Glutamatergic neuron (in vitro differentiated cells): ENCODE measurements at places on chromosomes 6 and 20.

GRCh38 chr20:36620917-36621316 is 15.3 kb downstream of the RAB5IF start:
- no peak for DNase-seq

DNA sequence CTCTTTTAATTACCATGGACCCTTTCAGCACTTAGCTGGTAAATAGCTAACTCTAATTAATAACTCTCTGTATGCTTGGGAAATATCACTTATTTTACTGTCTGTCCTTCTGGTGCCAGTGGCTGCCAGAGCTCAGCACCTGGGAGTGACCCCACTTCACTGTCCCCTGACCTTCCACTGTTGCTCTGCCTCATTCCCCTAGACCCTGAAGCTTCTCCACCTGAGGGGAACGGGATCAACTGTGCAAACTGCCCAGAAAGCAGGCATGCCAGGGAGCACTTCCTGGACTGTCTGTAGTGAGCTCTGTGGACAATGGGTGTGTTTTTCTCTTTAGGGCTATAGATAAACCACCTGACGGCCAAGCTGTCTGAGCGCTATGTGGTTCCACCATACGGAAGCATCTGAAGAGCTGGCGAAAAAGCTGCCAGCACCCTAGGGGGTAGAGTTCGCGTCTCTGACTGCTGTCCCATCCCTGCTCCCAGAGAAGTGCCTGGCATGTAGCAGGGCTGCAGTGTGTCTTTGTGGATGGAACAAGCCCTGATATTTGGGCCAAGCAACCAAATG is 106.3 kb upstream of the FOXA2 start:
- DNase-seq, result no peak

- DNase-seq, result no peak
These were observed 2.4 kb upstream of the AHCY start for GRCh38 chr20:34305333-34306230.

- DNase-seq, result no peak
These were observed 3.7 kb upstream of the ZUP1 start for GRCh38 chr6:116672306-116672705.

DNA sequence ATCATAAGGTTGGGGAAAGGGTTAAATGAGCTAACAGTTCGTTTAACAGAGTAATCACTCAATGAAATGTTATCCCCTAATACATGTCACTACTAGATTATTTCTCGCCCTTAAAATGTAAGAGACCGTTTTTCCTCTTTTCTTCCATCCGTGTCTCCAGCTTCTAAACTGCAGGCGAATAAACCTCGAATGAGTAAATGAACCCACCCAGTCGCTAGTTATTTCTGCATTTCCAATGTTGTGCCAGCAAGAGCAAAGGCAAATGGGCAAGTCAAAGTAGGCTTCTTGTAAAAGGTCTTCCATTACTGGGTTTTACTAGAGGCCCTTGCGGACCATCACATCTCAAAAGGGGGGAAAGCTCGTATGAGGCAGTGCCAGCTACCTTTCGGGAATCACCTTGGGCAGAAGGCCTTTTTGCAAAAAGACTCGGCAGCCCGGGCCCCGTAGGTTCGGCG is 400 bp upstream of the SMAP1 start:
- DNase-seq, result no peak

DNA sequence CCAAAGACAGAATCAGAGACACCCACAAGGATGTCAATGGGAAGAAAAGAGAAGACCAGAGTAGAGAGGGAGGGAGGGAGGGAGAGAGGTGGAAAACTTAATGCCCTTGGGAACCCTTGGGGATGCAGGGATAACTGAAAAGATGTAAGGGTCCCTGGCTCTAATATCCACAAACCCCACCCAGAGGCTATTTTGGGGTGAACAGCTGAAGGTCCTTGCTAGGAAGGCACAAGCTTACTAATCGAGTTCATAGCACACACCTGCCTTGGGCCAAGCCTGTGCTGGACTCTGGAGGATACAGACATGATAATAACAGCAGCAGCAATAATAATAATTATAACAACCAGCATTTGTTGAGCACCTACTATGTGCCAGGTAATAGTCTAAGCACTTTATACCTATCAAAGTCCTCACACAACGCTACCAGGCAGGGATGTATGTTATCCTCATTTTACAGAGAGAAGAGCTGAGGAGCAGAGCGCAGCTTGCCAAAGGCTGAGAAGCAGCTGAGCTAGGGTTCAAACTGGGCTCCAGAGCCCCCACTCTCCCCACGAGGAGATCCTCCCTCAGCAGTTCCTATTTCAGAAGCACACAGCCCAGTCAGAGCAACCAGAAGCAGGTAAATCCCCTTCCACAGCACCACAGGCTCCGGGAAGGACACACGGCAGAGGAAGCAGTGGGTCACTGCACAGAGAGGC is 174.2 kb downstream of the ANKRD60 start:
- no peak for DNase-seq

DNA sequence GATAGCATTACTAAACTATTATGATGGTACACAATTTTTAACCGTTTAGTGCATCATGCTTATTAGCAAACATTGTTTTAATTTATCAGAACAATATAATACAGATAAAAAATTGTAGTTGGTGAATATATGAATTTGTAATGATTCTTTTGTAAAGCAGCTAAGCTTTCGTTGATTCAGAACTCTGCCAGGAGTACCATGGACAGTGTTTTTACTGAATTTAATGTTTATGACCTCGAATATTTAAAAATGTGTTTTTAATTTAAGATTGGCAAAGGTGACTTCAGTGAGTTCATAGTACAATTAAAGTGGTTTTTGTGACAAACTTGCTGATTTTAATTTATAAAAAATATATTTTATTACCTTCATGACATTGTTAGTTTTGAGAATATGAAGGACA is 10.0 kb downstream of the AFDN start:
- DNase-seq, result no peak

- no peak for DNase-seq
These were observed 19.1 kb downstream of the GNAS start for GRCh38 chr20:58871533-58872102.

DNA sequence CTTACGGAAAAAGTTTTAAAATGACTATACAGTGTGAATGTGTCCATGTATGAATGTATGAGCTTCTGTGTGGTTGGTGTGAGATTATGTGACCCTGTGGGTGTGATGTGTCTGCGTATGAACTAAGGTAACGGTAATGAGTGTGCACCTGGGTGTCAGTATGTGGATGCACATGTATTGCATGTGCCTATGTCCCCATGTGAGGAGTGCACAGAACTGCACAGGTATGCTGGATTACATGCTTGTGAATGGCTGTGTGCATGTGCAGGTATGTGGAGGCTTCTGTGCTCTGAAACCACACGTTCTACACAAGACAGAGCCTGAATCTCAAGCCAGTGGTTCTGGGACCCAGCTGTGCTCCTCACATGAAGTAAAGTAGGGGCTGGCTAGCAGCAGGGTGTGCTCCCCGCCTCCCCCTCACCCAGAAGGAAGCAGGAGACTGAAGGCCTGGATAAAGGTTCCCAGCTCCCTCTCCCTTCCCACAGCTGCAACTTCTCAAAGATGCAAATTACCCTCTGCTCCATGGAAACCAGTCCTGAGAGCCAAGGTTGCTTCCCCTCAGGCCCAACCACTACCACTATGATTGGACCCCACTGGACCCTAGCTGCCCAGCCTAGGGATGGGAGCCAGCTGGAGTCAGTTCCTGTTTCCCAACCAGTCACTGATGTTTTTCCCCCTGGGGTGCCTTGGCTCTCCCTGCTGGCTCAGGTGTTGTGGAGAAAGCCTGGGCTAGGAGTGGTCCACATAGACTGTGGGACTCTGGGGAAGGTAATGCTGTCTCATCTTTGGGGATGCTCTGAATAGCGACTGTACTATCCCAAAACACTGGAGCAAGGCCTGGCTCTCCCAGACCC is 24.8 kb upstream of the SPDEF start:
- DNase-seq, result no peak
